ENCODE measurements at places on chromosomes 16 and 17. TPM values are rescaled to one million over a fixed set of nuclear protein-coding genes. Genes with fewer than 3 reads are reported as not detected.

DNA sequence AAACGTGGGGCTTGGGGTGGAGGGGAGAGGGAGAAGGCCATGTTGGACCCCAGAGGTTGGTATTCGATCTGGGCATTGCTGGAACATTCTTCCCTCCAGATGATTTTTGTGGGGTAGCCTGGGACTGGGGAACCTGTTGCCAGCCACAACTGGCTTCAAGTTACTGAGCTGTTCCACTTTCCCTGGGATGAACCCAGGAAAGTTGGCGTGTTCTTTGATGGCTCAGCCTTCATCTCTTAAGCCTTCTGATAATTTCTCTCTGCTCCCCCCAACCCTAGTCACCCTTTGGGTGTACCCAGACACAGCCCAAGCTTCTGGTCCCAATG is 2.1 kb downstream of the TBX21 start:
- DNase-seq = no peak

DNA sequence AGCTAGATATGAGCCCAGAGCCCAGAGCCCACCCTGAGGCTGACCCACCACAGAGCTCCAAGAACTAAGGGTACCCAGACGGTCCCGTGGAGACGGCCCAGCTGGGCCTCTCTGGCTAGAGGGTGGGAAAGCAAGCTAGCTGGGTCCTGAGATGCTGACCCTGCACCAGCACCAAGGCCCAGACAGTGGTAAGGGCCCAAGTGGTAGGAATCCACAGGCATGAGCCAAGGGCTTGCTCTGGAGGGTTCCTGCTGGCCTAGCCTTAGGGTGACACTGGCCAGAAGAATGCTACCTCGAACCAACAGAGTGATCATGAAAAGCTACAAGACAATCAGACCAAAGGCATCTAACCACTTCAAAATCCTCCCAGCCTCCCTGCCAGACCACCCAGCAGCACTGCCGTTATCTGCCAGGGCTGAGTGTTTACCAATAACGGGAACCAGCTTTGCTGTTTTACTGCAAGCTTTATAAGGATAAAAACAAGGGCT is 13.2 kb downstream of the HIC1 start:
- no peak for DNase-seq

- no peak for DNase-seq
Measured at GRCh38 chr17:80938556-80938955, 53.1 kb upstream of the CHMP6 start.

DNA sequence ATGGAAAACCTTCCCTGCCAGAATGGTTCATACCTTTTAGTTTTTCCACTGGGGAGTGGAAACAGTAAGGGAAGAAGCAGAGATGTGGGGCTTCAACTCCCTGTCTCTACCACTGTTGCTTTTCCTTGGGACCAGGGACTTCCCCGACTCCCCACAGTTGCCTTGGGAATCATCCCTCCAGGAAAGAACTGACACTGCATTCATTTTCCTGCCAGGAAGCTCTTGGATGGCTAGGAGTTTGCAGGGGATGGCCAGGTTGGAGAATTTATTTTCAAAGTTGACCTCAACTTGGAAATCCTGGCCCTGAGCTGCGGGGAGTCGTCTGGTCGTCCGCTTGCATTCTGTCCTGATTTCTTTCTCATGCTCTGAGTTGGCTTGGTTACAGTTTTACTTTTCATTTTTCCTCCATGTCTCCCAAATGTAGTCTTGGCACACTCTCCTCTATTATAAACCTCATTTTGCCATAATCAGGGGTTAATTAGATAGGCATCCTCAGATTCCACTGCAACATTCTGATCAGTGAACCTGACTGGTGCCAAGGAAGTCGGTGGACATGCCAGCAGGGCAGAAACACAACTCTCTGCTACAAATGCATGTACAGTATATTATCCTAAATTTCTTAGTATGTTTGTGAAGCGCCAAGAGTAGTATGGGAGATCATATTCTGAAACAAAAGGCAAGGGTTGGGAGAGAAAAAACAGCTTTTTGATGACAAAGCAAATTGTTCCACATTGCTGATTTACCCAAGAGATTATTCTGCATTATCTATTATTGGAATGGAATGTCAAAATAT is 220.5 kb upstream of the XYLT1 start:
- no peak for DNase-seq

GRCh38 chr16:11560701-11561453 is 25.8 kb downstream of the LITAF start:
- no peak for DNase-seq

- no peak for DNase-seq
Measured at GRCh38 chr17:37797206-37797605, 52.3 kb upstream of the HNF1B start.

- DNase-seq = no peak
Measured at GRCh38 chr16:30867747-30868146, 26.1 kb downstream of the BCL7C start.

DNA sequence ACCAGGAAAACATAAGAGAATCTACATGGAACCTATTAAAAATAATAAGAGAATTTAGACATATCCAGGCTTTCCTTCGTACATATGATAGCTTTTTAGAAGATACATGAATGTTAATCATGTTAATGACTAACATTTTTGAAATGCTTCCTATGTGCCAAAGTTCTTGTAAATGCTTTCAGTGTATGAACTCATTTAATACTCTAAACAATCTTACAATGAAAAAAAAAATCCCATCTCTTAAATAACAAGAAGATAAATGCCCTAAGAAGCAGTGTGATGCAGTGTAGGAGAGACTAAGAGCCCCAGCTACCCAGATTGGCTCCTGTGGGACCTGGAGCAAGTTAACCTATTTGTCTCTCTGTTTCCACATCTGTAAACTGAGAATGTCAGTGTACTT is 220.4 kb upstream of the MYOCD start:
- no peak for DNase-seq

GRCh38 chr17:27294689-27295630 is 1.0 kb downstream of the WSB1 start:
- no peak for DNase-seq

DNA sequence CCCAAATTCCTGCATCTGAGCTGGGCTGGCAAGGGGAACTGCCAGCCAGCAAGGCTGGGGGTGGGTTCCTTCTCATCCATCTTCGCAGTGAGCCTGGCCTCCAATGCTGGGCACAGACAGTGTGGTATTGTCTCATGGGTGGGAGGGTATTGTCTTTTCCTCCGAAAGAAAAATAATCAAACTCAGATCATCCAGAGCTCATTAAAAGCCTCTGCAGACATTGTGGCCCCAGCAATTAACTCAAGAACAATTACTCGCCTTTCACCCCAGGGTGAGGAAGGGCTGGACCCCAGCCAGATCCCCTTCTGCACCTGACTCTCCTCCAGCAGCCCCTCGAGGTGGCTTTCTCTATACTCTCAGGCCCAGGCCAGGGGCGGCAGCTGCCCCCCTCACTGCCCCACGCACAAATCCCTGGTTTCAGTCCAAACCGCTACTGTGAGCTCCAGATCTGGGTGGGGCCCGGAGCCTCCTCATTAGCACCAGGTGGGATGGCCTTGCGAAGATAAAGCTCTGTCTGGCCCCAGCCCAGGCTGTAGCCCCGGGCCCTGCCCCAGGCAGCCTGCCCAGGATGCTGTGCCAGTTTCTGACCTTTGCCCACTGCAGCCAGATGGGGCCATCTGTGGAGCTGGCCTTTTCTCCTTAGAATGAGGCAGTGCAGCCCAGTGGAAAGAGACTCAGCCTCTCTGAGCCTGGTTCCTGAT is 2.3 kb upstream of the KRT15 start:
- DNase-seq = no peak

- no peak for DNase-seq
Measured at GRCh38 chr16:65445313-65446260, 323.7 kb upstream of the CDH11 start.

- DNase-seq = no peak
Measured at GRCh38 chr16:19717314-19717713, 713 bp downstream of the KNOP1 start.

- no peak for DNase-seq
Measured at GRCh38 chr17:80461528-80462160, 14.8 kb downstream of the NPTX1 start.

DNA sequence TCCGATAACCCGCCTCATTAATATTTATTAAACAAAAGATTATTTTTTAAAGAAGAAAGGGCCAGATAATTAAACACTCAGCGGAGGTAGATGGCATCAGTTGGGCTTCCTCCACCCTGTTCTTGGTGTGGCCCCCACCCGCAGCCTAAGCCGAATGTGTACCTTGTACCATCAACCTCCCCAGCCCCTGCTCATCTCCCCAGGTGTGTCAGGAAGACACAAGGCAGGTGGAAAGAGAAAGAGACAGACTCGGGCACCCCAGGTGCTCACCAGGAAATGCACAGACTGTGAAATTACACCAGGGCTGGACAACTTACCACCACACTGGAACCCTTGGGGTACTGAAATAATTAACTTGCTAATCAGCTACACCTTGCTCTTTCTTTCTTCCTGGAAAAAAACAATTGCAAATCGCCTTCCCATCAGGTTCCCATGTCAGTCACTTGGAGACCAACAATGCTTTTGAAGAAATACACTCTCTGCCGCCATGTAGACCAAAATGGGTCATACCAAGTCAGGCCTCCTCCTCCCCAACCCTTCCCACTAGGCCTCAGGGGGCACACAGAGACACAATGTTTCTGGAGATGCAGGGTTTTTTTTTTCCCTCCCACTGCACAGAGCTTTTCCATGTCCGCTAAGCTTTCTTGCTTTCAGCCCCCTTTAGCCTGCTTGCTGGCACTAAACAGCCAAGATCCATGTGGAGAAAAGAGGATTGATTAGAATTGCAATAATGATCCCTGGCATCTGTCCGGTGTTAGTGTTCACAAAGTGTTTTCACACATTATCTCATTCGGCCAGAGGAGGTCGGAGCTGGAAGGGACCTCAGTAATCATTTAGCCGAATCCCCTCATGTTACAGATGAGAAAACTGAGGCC is 8.6 kb upstream of the LHX1 start:
- no peak for DNase-seq

- peak; percentile 71 for DNase-seq
Measured at GRCh38 chr16:57653936-57654335, 14.2 kb upstream of the ADGRG3 start.

GRCh38 chr16:71344315-71344905 is 14.1 kb upstream of the CALB2 start:
- DNase-seq = no peak

GRCh38 chr17:62921817-62922216 is 44.2 kb upstream of the TANC2 start:
- DNase-seq = no peak

DNA sequence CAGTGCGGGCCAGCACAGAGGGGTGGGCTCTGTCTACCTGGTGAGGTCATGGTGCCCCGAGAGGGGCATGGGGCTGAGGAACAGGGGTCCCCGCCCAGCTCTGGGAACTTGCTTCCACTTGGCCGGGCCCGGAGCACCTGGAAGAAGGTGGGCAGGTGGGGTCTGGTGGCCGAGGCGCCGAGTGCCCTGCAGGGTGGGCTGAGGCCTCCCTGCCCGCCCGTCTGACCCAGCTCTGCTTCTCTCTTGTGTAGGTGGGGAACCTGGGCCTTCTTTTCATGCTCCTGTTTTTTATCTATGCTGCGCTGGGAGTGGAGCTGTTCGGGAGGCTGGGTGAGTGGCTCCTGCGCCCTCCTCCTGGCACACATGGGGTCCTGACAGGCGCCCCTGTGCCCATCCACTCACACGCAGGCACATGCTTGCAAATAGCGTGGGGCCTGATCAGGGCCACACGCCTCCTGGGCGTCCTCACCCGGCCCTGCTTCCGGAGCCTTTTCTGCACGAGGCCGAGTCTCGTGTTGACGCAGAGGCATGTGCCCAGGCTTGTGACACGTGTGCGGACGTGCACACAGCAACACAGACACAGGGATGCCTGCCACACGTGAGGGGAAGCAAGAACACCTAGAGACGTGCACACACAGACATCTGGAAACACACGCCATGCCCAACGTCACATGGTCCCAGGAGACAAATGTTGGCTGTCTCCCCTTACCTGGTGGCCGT is 8.2 kb downstream of the TPSG1 start:
- DNase-seq = no peak

KRT32 gene
- total RNA-seq = not detected

AANAT gene
- total RNA-seq = not detected

GFER gene
- total RNA-seq = 25.8 TPM

ZNF207 gene
- total RNA-seq = 58.4 TPM

TMIGD1 gene
- not detected for total RNA-seq

MRC2 gene
- 33.8 TPM for total RNA-seq

ERBB2 gene
- 68.7 TPM for total RNA-seq
